ENCODE measurements at places on chromosomes 12 and 14.
A peak's percentile ranks its signal among the peaks of the same experiment; 100 is the strongest.

- no peak for DNase-seq
These were observed 45.0 kb downstream of the SYNE3 start for GRCh38 chr14:95471476-95471875.

DNA sequence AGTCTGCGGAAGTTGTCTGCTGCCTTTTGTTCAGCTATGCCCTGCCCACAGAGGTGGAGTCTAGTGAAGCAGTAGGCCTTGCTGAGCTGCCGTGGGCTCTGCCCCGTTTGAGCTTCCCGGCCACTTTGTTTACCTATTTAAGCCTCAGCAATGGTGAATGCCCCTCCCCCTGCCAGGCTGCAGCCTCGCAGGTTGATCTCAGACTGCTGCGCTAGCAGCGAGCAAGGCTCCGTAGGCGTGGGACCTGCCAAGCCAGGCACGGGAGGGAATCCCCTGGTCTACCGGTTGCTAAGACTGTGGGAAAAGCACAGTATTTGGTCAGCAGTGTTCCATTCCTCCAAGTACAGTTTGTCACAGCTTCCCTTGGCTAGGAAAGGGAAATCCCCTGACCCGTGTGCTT, 143.6 kb downstream of the DYRK2 start:
- DNase-seq = no peak

DNA sequence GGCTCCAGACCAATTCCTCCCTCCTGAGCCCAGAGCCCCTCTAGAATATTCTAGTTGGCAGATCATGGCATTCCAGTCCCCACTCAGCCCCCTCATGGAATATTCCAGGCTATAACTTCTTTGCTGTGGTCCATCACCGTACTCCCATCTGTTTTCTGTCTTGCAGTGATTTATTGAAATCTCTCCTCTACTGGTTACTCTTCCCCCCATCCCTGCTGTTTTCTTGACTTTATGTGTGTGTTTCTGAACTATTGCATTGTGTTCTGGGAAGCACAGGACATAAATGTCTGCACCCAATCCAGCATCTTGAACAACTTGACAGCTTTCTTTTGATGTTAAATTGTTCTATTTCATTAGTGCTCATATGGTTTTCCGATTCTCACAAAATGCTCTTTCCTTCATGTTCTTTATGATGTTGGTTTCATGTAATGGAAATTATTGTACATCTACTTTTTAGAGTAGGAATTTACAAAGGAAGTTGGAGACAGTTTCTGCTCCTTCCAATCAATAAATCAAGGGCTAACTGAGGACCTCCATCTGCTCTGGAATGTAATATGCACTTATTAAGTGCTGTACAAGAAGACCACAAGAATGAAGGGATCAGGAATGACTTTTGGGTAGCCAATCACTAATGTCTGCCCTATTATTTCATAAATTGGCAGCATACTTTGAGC, 26.3 kb downstream of the PDE6H start:
- peak; percentile 31 for DNase-seq

DNA sequence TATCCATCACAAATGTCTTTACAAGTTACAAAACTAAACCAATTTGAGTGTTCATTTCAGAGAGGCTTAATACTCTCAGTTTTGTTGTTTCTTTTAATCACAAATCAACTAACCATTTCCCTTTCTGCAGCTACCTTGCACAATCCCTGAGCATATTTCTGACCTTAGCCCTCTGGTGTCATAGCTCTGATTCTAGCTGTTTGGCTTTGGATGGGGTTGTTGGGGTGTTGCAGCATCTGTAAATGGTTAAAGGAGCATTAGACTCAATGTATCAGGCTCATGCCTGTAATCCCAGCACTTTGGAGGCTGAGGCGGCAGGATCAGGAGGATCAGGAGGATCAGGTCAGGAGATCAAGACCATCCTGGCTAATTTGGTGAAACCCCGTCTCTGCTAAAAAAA, 461.4 kb downstream of the NRXN3 start:
- DNase-seq = no peak

GRCh38 chr12:55060470-55060869, 40.7 kb downstream of the NEUROD4 start:
- DNase-seq = no peak

DNA sequence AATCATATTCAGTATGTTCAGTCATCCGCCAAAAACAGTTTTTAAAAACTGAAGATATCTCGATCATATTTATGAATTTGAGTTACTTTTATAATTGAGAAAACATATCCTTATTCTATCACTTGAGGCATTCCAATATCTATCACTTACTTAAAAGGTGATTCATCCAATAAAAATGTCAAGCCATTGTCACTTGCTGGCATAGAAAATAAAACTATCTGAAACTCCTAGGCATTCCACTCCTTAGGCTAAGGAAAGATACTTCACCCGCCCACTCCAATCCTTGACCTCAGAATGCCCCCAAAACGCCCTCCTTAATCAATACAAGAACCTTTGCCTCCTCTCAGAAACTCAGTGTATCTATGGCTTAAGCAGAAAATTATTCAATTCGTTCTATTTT, 51.3 kb upstream of the AMIGO2 start:
- no peak for DNase-seq

GRCh38 chr12:123971770-123972456, 718 bp downstream of the CCDC92 start:
- peak; percentile 84 for DNase-seq

- DNase-seq = no peak
These were observed 31.4 kb downstream of the SLC15A4 start for GRCh38 chr12:128792398-128792797.

- no peak for DNase-seq
These were observed 1048.9 kb downstream of the BCL11B start for GRCh38 chr14:98223106-98223505.

DNA sequence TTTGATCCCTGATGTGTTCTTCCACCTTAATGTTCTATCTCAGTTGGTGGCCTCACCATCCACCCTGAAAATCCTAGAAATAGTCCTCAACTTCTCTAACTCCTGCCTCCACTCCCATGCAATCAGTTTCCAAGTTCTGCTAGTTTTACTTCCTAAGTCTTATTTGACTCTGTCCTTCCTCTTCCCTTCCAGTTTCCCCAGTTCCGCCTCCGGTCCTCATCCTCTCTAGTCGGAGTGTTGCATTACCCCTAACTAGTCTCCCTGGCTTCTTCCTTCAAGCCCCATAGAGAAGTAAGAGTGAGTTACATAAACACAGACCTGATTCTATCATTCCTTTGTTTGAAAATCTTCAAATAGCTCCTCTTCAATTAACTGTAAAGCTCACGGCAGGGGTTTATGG, 236.5 kb downstream of the GXYLT1 start:
- no peak for DNase-seq

DNA sequence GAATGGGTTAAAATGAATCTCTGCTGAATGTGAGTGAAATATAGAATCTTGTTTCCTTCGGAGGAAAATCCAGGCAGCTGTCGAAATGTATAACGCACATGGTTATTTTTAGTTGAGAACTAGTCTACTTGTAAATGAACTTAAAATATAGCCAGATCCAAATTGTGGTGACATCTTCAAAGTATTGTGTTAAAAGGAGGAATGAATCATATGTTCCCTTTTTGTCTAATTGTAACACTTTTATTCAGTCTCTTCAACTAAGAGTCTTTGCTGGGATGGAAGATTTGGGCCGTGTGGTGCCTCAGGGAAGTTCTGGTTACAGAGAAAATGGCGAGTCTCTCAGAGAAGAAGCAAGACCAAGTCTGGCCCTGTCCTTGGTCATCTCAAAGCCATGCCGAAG, 82.5 kb downstream of the SLC4A8 start:
- DNase-seq = no peak

GRCh38 chr14:64196814-64197411, 97.3 kb downstream of the ESR2 start:
- DNase-seq = peak; percentile 76

- DNase-seq = no peak
These were observed 165.2 kb downstream of the TSPAN9 start for GRCh38 chr12:3242199-3242863.

GRCh38 chr14:67436006-67436866, 24.3 kb upstream of the PLEK2 start:
- DNase-seq = no peak

GRCh38 chr12:13369474-13370056, 173.0 kb downstream of the EMP1 start:
- no peak for DNase-seq

GRCh38 chr14:32202491-32202997, 525 bp downstream of the RNU6-8 start:
- no peak for DNase-seq

- no peak for DNase-seq
These were observed 545 bp downstream of the LIMA1 start for GRCh38 chr12:50282721-50283228.

DNA sequence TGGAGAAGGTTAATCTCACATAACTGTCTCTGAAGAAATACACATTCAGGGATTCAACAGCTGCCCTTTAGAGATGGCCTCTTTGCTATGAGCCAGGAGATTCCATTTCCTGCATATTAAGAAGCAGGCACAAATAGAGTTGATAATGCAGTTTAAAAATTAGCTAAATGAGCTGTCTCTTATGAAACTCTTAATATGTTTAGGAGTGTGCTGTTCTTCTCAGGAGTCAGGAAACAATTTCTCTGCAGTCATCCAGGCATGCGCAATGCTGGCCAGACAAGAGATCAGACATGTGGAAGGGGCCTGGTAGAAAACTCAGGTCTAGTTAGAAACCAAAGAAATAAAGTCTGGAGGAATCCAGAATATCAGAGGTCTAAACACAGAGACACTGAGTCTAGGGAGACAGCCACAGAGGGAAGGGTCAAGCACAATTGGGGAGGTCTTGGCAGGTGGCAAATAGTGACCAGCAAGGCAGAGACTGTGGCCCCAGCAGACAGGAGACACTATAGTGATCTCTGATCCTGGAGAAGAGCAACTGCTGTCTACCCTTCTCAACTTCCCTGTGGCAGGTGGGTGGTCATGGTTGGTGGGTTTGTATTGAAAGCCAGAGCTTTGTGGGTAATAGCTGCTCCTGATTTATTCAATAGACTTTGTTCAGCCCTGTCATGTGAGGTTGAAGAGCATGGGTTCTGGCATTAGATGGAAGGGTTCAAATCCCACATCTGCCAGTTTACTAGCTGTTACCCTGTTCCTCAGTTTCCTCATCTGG, 185.8 kb upstream of the RMST start:
- DNase-seq = no peak

GRCh38 chr14:76204461-76205230, 52.9 kb downstream of the GPATCH2L start:
- DNase-seq = no peak

DNA sequence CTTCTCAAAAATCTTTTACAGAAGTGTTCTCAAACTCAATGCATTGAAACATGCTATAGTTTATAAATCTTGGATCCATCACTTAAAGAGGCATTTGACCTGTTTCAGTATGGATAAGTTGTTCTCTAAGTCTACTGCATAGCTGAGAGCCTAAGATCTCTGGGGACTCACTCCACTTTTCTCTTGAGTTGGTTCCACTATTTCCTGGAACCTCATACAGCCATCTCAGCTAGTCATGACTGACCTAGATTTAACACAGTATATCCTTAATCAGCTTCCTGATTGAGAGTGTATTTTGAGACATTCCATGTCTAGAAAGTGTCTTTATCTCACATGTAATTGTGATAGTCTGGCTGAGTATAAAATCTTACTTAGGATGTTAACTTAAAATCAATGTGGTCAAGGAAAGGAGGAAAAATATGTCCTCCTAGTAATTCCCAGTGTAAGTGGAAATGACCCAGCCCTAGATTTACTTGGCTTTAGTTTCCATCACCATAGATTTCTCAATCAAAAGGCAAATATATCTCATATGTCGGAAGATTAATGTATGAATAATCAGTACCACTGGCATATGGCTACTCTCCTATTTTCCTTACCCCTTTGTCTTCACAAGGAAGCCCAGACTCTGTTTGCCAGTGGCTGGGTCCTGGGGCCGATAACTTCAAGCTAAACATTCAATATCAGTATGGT, 61.9 kb downstream of the KICS2 start:
- DNase-seq = no peak

- DNase-seq = no peak
These were observed 96.3 kb downstream of the PTPN11 start for GRCh38 chr12:112514926-112515642.

- DNase-seq = no peak
These were observed 21.3 kb downstream of the IQSEC3 start for GRCh38 chr12:87856-88255.

DNA sequence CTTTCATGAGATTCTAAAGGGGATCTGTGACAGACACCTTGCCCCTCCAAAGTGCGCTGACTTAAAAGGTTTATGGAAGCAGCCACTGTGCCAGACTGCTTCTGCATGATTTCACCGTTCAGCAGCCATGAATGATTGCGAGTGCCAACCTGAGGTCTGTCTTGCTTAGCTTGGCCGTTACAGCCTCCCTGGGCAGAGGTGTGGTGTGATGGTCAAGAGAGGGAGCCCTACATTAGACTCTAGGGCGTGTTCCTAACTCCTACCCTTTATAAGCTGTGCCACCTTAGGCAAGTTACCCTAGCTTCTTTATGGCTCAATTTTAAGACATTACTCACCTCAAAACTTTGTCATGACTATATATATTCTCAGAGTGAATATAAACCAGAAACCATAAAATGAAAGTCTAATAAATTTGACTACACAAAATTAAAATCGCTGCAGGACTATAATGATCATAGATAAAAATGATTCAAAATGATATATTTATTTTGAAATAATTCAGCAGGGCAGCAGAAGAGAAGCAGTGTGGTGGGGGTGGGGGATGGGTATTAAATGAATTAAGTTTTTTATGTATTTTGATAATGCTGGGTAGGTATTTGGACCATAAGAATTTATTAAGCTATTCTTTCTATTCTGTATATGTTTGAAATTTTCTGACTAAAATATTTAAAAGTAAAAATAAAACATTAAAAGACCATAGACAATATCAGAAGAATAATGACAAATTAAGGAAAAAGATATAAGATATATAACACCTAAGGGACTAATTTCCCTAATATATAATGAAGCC, 47.7 kb upstream of the MBIP start:
- no peak for DNase-seq

- DNase-seq = no peak
These were observed 31.5 kb upstream of the SRP54 start for GRCh38 chr14:34951286-34951685.

GRCh38 chr14:89407856-89408255, 9.2 kb downstream of the FOXN3 start:
- DNase-seq = no peak

- DNase-seq = no peak
These were observed 56.3 kb downstream of the KCNH5 start for GRCh38 chr14:62988967-62989366.
